ENCODE measurements at places on chromosomes 5 and 9.
A peak's percentile ranks its signal among the peaks of the same experiment; 100 is the strongest.

DNA sequence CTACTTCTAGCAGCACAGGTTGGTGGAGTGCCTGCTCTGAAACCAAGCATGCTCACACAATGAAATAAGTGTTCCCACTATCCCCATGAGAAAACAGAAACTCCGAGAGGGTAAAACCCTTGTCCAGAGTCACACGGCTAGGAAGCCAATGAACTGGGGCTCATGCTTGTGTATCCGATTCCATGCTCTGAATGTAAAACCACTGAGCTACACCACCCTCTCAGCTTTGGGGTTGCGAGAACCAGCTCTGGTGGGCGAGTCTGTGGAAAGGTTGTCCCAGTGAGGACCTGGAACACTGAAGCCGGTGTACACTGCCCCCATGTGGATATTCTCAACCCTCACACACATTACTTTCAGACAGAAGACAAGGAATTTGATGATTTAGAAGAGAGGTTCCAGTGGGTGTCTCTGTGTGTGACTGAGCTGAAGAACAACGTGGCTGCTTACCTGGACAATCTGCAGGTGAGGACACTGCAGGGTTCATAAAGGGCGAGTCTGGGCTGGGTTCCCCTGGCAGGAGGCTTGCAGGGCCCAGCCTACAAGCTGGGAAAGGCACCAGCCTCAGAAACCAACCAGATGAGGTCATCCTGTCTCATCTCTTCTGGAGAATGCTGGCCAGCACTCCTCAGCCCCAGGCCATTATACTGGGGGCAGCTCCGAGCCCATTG lies 37.4 kb downstream of the ARHGEF37 start:
- peak; percentile 65 for DNase-seq

DNA sequence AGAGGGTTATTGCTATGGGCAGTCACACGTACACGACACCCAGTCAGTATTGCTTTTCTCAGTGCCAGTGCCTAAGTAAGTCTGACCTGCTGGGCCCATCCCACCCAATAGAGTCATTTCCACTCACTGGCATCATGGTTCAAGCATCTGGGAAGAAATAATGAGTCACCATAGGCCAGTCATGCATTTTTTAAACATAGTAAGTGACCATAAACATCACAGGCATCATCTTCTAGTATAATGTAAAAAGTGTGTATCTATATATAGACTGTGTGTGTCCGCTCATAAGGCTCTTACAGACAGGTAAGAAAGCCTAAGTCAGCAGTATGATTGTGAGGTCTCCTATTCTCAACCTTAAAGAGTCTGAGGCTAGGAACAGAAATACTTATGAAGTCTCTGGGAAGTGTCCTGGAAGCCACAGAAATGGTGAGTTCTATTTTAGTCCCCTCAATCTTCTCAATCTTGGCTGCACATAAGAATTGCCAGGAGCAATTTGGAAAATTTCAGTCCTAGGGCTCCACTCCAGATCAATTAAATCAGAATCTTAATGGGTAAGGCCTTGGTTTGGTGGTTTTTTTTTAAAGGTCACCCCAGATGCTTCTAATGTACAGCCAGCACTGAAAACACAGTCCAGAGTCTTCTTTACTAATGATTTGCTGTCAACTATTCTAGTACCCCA lies 65.2 kb downstream of the ZNF366 start:
- no peak for DNase-seq

DNA sequence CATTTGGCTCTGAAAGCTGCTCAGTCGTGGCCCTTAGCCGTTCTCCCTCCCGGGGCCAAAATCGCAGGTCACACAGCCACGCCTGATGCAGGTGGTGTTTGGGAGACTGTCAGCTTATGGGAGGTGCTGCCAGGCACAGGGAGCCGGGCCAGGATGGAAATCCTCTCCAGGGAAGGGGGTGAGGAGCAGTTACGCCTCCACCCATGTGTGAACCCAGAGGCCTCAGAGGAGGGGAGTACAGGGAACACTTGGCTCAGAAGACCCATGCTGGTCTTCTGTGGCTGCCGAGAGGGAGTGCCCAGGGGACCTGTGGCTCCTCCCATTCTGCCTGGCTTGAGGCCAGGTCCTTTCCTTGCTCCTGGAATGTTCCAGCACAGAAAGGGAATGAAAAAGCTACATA lies 3.6 kb upstream of the OLFM1 start:
- DNase-seq: no peak

- DNase-seq: no peak
Observed at GRCh38 chr9:36976371-36977030, 57.6 kb downstream of the PAX5 start.

DNA sequence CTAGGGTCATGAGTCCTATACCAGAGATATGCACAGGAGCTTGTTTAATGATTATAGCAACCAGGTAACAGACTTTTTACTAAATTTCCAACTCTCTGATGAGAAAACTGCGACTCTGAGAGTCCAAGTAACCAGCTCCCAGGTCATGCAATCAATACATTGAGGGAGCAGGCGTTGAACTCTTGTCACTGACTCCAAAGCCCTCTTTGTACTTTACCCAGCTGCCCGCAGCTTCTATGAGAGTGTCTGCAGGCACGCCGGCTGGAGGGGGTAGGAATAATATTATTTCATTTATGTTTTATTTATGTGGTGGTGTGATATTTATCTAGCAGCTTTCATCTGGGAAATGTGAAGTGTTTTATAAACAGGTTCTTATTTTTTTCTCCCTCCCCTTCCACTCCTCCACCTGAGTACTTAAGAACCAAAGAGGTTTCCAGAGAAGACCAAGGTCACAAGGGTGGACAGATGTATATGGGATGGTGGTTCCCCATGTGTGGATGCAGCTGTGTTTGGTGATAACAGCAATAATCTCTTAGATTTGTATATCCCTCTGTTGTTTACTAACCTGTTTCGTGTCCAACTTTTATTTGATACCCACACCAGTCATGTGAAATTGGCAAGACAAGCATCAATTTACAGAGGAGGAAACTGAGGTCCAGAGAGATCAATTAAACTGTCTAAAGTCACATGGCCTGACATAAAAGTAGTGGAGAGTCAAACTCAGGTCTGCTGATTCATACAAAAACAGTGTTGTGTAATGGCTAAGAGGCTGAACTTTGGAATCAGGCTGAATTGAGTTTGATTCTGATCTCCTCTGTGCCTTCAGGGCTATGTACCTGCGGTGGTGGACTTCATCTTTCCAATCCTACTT lies 140.2 kb upstream of the TRIM32 start:
- DNase-seq: no peak

- peak; percentile 86 for DNase-seq
Observed at GRCh38 chr9:37994639-37995347, 74.2 kb downstream of the SHB start.

- DNase-seq: no peak
Observed at GRCh38 chr5:33316773-33317172, 124.0 kb upstream of the TARS1 start.

DNA sequence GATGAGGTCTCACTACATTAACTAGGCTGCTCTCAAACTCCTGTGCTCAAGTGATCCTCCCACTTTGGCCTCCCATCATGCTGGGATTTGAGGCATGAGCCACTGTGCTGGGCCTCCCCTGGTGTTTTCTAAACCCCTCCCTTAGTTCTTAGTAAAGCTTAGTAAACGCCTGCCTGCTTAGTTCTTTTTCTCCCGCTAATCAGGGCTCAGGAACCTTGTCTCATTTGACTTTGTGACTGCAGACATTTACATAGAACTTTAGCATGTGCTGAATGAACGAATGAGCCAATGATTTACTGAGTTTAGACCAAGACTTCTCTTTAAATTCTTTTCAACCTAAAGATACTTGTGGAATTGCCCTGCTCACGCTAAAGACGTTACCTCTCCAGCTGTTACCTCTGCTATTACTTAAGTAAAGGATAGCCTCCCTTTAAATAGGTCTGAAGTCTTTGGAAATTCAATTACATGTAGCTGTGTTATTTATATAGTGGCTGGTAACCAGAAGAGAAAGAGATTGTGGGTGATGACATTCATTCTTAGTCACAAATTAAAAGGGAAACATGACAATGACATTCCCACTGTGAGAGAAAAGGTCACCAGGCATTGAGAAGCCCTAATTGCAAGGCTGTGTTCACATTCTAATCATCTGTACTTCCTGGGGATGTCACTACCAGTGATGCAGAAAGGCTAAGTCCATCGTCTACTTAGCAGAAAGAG lies 18.6 kb upstream of the SUSD1 start:
- peak; percentile 43 for DNase-seq

- no peak for DNase-seq
Observed at GRCh38 chr9:108386859-108387384, 468.9 kb downstream of the ACTL7B start.

DNA sequence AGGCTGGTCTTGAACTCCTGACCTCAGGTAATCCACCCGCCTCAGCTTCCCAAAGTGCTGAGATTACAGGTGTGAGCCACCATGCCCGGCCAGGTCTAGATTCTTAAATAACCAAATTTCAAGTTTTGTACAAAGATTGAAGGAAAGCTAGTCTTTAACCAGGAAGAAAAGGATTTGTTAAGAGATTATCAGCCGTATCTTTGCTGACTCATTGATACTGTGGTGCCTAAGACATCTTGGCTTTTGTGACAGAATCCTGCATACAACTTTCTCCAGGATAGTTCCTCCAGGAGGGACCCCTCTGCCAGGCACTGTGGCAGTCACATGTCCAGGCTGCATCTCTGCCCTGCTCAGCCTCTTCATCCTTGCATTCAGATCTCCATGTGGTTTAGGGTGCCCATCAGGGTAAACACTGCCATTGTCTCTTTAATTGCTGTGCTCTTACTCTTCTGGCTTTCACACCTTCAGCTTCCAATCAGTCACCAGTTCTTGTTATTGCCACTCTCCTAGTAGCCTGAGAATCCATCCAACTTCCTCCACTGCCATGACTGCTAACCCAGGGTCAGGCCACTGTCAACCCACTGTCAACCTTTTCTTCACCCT lies 10.0 kb downstream of the MAP3K1 start:
- no peak for DNase-seq

- no peak for DNase-seq
Observed at GRCh38 chr5:87551911-87552310, 139.2 kb upstream of the CCNH start.

DNA sequence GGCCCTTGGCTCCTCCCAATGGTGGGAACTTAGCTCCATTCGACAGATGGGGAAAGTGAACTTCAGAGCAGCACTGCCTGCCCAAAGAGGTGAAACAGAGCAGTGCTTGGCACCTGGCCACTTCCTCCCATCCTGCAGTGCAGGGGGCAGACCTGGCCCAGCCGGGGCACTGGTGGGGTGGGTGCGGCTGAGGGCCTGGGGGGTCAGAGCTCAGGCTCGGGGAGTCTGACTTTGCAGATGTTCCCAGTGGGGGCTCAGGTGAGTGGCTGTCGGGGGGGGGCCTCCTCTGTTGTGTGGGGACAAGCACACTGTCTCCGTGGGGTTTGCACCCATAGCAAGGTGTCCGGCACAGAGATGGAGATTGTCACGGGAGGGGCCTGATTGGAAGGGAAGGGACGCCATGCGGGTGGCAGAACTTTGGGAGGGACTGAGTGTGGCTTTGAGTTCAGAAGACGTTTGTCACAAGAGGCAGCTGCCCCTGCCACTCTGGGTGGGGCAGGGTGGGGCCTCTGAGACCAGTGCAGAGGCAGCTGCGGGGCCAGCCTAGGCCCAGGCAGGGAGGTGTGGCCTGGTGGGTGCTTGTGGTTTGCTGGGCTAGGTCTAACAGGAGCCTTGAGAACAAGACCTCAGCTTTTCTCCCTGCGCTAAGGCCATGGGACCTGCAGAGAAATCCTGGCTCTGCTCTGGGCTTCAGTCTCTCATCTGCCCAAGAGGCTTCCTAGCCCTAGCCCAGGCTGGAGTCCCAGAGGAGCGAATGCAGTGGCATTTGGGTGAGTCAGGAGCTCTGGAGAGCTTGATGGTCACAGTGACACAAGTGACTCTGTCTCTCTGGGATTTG lies 2.5 kb downstream of the MYMK start:
- no peak for DNase-seq

- no peak for DNase-seq
Observed at GRCh38 chr5:174692982-174693422, 31.4 kb upstream of the MSX2 start.

GRCh38 chr9:109108318-109108717 lies 11.4 kb downstream of the TMEM245 start:
- no peak for DNase-seq

- no peak for DNase-seq
Observed at GRCh38 chr5:140398379-140398811, 3.2 kb upstream of the ANKHD1 start.

DNA sequence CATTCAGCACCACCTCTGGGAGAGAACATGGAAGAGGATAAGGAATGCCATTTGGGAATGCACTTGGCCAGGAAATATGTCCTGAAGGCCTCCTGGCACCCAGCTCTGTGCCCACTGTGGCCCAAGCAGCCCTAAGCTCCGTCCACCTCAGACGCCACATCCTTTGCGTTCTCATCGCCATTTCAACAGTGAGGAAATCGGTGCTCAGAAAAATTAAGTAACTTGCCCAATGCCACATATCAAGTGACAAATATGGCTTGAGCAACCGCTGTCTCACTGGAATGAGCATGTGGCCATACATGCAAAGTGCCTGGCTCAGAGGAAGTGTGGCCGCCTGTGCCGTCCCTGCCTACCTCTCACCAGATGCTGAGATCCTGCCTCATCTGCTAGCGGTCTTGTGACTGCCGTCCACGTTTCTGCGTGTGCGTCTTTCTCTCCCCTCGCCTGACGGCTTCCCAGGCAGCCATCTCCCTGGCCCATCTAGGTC lies 984 bp upstream of the DOK3 start:
- peak; percentile 36 for DNase-seq

DNA sequence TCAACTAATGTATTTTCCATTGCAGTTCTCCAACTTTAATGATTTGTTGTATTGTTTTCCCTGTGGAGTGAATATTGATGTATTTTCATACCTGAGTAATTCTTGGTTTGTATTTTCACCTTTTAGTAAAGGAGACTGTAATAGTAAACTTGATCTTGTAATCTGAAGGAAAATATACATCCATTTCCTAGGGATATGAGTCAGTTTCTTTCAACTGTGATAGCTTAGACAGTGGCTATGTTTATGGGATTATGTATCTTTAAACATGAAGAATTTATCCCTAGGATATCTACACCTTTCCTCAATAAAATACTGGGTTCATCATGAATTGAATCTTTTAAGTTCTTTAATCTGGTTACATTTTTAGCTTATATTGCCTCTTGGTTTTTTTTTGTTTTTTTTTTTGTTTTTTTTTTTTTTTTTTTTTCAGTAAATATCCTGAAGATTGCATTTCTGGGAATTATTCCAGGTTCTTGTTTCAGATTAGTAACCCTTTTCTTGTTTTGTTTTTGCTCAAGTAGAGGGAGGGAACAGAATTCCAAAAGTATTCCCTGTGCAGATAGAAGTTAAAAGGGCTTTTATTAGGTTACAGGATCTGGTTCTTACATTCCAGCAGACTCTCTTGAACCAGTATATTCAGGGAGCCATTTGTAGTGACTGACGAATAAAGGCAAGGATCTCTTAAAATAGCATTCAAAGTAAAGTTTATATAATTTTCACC lies 7.1 kb downstream of the WDR36 start:
- DNase-seq: no peak
